ENCODE measurements at places on chromosomes 16 and 17. TPM values are rescaled to one million over a fixed set of nuclear protein-coding genes. Genes with fewer than 3 reads are reported as not detected.

DNA sequence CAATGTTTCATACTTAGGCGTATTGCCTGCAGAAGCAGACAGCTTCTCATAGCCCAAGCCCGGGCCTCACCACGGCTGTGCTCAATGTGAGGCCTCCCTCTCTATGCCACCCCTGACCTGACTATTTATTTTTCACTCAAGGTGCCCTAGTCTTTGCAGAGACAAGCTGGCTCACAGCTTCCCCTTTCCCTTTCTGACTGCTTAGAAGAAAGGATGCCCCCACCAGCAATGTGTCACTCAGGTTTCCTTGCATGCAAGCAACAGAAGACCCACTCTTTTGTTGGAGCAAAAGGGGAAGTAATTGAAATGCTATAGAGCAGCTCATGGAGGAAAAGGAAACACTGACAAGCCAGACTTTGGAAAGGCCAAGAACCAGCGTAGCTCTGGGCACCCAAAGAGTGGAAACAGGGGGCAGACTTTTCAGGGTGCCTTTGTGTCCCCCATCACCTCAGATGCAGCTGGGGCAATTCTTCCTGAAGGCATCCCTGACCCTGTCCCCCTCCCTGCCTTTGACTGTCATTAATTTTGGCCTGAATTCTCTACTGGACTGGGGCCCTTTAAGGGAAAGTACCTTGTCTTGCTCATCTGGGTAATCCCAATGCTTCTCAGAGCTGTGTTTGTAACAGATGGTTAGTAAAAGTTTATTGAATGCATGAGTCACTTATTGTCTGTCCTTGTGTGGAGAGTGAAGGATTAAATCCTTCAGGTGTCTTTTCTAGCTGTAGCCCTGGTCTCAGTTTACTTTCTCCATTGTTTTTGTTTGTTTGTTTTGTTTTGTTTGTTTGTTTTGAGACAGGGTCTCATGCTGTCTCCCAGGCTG, 17.8 kb downstream of the RGS9 start:
- no peak for DNase-seq

GRCh38 chr17:34378664-34379101, 15.7 kb upstream of the CCL1 start:
- no peak for DNase-seq

Gene PDE6G
- total RNA-seq, result 0.85 TPM

Gene NOTUM
- total RNA-seq, result 2.0 TPM

Gene SPN
- 1.3 TPM for total RNA-seq
